ENCODE measurements at places on chromosomes 6 and 20.
A peak's percentile ranks its signal among the peaks of the same experiment; 100 is the strongest.

DNA sequence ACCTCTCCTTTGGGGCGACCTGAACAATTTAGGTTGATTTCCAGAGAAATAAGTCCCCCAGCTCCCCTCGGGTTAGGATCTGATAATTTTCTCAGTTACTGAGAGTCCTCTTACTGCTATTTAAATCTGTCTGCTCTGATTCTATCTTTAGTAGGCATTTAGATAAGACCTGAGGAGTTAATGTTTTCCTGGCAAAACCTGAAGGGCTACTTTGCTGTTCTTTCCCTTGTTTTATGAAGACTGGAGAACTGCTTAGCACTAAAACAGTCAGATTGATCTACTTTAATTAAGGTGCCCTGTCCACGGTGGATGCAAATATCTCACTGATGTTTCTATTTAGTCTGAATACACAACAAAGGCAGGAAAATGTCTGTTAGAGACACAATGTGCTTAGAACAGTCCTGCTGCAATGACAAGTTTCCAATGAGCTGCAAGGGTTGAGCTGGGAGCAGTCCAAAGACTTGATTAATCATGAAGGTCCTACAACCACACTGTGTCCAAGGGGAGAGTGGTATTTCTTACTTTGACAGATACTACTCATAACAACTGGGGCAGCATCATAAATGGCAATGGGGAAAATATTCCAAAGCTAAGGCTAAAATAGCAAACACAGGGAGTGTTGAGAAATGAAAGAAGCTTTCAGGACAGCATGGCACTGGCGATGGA is 15.7 kb downstream of the ADTRP start:
- DNase-seq = peak; percentile 60

- no peak for DNase-seq
Observed at GRCh38 chr6:97632341-97632740, 349.3 kb upstream of the MMS22L start.

DNA sequence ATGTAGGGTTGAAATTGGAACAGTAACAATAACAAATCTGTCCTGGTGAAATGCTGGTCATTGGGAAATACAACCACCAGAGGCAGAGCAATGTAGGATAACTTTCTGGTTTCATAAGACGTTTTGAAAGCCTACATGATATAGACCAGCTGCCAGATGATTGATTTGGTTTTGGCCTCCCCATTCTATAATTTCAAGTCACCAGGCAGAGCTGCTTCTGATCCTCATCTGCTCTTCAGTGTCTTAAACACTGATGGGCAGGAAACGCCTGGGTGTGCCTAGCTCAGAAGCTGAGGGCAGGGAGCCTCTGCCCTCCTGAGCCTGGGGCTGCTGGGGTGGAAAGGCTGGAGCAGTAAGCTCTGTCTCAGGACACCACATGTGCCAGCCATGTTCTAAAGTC is 24.5 kb downstream of the DHX35 start:
- DNase-seq = no peak

GRCh38 chr6:45816674-45817297 is 198.9 kb downstream of the CLIC5 start:
- no peak for DNase-seq

- no peak for DNase-seq
Observed at GRCh38 chr6:122809001-122809400, 19.9 kb downstream of the SMPDL3A start.

GRCh38 chr6:96923871-96924493 is 546 bp upstream of the KLHL32 start:
- DNase-seq = peak; percentile 1

GRCh38 chr6:3195695-3196497 is 31.6 kb downstream of the TUBB2B start:
- DNase-seq = peak; percentile 46

DNA sequence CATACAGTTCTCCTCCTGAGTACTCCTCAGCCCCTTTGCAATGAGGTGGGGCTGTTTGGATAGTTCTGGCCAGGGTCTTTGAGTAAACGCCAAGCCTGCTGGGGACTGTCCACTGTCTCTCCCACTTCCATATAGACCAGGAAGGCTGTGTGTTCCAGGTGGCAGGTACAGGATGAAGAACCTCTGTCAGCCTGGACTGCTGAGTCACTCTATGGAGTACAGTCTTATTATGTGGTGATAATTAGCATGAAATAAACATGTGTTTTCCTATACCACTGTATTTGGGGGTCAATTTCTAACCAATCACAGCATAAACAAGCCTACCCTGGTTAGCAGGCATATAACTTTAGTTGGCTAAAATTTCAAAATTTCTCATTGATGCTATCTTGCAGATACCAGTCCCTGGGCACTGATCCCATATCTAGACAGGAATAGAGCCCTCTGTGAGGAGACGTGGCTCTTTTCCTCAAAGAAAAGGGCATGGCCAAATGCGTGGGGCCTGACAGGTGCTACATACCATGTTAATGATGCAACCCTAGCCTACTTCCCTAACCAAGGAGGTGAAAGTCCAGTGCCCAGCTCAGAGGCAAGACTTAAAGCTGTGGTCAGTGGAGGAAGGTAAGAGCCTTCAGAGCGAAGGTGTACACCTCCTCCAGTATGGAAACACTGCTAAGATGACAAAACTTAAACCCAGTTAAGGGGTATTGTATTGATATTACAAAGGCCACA is 4.5 kb upstream of the ALDH8A1 start:
- no peak for DNase-seq

DNA sequence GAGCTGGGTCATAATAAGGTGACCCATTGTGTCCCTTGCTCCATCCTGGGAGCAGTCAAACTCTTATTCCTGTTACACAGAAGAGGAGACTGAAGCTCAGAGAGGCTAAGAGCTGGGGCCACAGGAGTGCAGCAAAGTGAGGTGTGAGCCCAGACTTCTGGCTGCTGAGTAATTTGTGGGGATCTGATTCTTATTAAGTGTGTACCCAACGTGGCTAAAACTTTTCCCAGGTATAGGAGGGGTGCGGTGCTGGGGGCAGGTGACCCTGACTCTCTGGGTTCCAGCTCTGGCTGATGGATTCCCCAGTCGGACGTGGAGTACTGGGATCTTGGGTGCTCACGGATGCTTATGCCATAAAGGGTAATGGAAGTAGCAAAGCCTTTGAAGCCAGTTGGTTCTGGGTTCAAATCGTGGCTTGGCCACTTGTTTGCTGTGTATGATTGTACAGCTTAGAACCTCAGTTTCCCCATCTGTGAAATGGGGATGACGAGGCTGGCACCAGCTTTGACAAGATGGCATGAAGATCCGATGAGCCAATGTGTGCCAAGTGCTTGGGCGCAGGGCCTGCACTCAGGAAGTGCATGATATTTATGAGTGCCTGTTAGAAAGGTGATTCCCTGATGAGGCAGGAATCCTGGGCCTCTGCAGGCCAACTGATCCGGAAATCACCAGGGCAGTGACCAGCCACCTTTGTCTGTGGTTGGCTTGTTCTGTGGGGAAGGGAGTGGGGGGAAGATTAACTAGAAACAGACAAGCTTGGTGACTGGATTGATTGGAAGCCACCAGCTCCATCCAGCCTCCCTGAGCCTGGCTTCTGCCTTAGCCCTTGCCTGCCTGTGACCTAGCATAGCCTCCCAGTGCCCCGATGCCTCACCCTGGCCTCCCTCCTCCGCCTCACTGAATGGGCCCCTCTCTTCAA is 6.0 kb downstream of the SRC start:
- no peak for DNase-seq

- DNase-seq = no peak
Observed at GRCh38 chr6:147653631-147654030, 145.1 kb downstream of the SAMD5 start.

DNA sequence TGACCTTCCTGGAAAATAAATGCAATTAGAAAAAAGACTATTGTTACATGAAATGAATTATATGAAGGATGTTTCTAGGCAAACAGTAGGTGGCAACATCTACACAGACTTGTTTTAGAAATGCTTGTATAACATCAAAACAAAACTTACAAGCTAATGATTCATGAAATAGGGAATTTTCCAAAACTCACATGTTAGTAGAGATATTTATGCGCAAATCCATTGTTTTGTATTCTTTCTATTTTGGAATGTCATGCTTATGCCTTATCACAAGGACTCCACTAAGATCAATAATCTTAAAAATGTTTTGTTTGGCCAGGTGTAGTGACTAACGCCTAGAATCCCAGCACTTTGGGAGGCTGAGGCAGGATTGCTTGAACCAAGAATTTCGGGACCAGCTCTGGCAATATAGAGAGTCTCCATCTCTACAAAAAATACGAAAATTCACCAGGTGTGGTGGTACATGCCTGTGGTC is 32.3 kb upstream of the LGSN start:
- DNase-seq = peak; percentile 33

GRCh38 chr6:159119791-159120190 is 49.4 kb upstream of the FNDC1 start:
- no peak for DNase-seq

DNA sequence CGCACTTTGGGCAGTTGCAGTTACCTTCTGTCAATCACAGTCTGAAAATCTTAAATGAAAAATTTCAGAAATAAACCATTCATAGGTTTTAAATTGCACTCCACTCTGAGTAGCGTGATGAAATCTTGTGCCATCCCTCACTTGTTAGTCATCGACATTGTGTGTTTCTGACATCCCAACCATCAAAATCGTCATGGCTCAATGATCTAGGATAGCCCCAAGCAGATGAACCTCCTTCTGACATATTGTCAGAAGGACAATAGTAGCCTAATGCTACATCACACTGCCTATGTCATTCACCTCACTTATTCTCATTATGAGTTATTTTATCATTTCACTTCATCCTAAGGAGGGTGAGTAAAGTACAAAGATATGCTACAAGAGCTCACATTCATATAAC is 284.8 kb downstream of the PTPRK start:
- DNase-seq = no peak

DNA sequence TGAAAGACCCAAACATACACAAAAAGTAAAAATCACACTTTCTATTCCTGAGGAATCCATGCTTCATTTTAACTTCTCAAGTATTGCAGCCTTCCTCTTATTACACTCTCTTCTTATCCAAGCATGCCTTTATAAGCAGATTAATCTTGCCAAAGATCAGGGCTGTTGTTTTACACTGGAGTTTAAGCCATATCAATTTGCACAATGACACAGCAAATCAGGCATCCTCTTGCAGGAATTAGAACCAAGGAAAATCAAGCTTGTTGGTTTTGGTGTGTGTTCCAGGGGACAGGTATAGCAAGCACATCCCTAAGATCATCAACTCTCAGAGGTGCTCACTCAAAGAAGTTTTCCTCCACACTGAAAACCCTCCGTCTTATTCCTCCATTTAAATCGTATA is 69.5 kb downstream of the CYP39A1 start:
- no peak for DNase-seq

DNA sequence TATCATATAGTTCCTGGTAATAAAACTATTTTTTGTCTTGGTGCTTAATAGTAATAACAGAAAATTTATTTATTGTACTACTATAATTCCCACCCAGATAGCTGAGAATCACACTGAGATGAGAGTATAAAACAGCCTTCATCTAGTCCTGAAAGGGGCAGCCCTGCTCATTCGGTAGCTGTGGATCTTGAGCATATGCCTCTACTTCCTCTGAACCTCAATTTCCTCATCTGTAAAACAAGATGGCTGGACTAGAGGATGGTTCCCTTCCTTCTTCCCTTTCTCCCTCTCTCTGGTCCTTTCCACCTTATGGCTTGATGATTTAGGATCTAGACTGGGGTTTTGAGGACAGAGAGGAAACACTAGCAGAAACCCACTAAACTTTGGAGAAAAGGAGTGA is 15.0 kb downstream of the FKBP5 start:
- DNase-seq = no peak

GRCh38 chr6:154989448-154989847 is 5.7 kb upstream of the TIAM2 start:
- DNase-seq = no peak

- DNase-seq = no peak
Observed at GRCh38 chr6:45505470-45505869, 127.7 kb upstream of the SUPT3H start.

- DNase-seq = peak; percentile 11
Observed at GRCh38 chr6:25963426-25964123, 973 bp downstream of the TRIM38 start.

GRCh38 chr20:48538856-48539255 is 288.9 kb downstream of the PREX1 start:
- no peak for DNase-seq

- DNase-seq = no peak
Observed at GRCh38 chr6:9233686-9234085, 798.3 kb upstream of the SLC35B3 start.

GRCh38 chr6:151276112-151276740 is 36.5 kb downstream of the AKAP12 start:
- DNase-seq = no peak

DNA sequence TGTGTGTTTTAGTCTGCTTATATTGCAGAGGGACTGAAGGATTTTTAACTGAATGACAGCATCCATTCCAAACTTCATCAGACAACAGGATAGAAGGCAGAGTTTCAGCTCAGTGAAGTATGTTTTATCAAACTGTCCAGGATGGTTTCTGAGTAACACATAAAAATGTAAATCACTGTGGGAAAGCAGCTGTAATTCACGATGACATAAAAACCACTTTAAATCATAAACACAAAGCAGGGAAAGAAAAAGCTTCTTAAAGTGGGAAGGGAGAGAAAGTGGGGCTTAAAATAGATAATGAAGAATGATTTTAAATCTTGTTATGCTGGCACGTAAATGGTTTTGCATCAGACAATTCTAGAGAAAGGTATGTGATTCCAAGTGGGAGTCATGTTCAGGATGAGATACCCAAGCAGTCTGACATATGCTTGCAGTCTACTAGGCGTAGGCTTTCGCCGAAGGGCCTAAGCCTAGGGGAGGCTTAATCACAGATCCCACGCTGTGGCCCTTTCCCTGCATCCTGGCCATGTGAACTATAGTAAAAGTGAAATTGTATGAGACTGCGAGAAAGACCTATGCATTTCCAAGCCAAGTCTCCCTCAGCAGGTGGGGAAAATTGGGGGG is 610.6 kb downstream of the PRKN start:
- no peak for DNase-seq

- peak; percentile 13 for DNase-seq
Observed at GRCh38 chr6:54254886-54255285, 53.4 kb upstream of the TINAG start.

- no peak for DNase-seq
Observed at GRCh38 chr6:87558446-87558845, 31.3 kb downstream of the RARS2 start.

- no peak for DNase-seq
Observed at GRCh38 chr6:77674211-77674610, 21.4 kb downstream of the MEI4 start.

DNA sequence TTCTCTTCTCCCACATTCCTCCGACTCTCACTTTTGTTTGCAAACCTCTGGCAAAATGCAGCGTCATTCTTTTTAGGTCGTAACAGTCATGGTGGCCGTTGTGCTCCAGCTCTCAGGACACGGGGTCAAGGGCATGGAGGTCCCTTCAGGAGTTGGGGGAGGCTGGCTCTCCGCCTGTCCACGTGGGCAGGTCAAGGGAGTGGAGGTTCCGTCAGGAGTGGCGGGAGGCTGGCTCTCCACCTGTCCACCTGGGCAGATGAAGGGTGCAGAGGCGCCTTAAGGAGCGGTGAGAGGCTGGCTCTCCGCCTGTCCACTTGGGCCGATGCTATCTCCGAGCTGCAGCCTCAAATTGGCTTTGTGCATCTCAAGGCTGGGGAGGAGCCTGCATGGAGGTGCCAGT is 98.0 kb downstream of the ERMARD start:
- no peak for DNase-seq
